ENCODE measurements at places on chromosomes 4 and X.

GRCh38 chrX:13598877-13599276, 29.5 kb downstream of the EGFL6 start:
- no peak for DNase-seq

GRCh38 chr4:125796138-125796537, 481.4 kb downstream of the FAT4 start:
- no peak for DNase-seq

DNA sequence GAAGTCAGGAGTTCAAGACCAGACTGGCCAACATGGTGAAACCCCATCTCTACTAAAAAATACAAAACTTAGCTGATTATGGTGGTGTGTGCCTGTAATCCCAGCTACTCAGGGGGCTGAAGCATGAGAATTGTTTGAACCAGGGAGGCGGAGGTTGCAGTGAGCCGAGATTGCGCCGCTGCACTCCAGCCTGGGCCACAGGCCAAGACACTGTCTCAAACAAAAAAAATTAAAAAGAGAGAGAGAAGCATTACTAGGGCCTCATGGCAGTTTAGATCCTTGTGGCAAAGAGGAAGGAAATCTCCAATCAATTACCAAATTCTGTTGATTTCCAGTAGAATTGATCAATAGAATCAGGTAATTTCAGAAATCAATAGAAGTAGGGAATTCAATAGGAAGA, 16.8 kb upstream of the SLC34A2 start:
- DNase-seq, result no peak

GRCh38 chr4:98861100-98861884, 67.6 kb downstream of the EIF4E start:
- DNase-seq, result no peak

- DNase-seq, result no peak
These were observed 25.7 kb downstream of the ACSL4 start for GRCh38 chrX:109707319-109707718.

DNA sequence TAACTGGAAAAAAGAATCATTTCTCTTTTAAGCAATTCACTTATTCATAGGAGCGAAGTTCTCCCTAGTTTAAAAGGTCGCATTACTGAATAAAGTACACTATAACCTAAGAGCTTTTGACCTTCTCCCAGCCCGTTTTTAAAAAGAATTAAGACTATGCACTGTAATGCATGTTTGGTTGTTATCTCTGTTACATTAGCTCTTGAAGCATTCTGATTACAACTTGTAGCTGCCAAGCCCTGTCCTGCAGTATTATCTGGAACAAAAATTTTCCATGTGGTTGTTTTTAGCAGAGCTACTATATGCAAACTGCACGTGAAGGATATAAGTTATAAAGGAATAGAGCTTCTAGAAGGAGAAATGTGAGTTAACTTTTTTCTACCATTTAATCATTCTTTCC, 8.1 kb downstream of the GAB1 start:
- no peak for DNase-seq

- DNase-seq, result no peak
These were observed 275.4 kb upstream of the PITX2 start for GRCh38 chr4:110898290-110898689.

- no peak for DNase-seq
These were observed 220.9 kb upstream of the SFRP2 start for GRCh38 chr4:154009788-154010187.

DNA sequence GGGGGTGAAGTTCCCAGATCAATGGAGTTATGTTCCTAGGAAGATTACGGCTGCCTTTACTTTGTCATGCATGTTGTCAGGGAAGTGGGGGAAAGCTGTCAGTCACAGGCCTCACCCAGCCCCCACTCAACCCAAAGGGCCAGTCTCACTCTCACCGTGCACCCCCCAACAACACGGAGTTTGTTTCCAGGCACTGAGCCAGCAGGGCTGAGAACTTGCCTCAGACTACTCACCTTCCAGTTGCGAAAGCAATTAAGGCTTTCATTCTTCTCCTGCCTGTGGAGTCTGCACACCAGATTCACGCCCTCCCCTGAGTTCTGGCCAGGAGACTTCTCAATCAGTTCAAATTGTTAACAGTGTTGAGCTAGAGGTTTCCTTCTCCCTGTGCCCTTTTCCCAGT, 114.3 kb downstream of the SH3BGRL start:
- no peak for DNase-seq

GRCh38 chr4:189084671-189085070, 856.0 kb upstream of the FRG1 start:
- DNase-seq, result no peak

- no peak for DNase-seq
These were observed 762.0 kb downstream of the GRID2 start for GRCh38 chr4:93065790-93066189.

DNA sequence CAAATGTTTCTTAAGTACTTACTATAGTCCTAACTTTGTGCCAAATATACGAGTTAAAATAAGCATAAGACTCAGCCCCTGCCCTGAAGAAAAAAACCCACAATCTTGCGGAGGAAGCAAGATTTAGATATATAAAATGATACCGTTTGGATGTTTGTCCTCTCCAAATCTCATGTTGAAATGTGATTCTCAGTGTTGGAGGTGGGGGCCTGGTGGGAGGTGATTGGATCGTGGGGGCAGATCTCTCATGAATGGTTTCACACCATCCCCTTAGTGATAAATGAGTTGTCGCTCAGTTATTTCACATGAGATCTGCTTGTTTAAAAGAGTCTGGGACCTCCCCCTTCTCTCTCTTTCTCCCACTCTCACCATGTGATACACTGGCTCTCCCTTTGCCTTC, 28.7 kb downstream of the EFHC2 start:
- no peak for DNase-seq

- DNase-seq, result no peak
These were observed 32.7 kb upstream of the MAGED1 start for GRCh38 chrX:51860679-51861078.

DNA sequence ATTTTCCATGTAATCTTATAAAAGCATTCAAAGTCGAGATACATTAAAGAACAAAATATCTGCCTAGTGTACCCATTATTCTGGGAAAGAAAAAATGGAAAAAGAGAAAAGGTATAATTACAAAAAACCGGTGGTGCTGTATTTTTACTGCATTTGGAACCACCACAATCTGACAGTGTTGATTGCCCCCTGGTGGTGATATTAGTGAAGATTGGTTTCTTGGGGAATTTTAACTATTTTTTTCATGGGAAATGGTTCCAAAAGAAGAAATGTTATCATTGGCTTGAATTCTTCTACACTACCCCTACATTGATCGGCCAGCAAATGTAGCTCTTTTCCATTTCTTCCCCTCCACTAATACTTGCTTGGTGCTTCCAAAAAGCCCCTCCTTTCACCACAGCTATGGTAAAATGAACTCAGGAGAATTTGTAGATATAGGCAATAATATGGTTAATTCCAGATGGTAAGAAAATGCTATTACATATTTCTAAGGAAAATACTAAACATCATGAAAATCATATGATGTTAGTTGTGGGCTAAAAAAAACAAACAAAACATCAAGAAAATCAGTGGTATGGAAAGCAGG, 50.0 kb downstream of the COX18 start:
- no peak for DNase-seq

DNA sequence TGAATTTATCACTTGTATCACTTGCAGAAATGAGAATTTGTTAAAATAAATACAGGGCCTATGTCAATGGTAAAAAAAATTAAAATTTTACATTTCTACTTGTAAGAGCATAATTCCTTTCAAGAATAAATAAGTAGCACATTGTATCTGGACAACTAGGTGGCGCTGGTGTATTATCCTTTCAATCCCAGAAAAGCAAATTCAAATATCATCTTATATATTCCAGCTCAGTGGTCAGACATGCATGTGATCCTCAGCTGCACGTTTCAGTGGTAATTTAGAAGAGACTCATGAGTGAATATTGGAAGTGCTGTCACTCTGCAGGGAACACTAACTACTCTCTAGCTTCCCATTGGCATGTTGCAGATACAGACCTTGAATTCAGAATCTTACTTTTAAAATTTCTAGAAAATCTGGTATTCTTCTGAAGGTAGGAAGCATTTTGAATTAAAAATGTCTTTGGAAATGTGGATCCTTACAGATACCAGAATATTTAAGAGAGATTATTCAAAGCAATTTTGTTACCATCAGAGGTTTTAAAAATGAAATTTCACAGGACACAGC, 1414.7 kb upstream of the TENM3 start:
- DNase-seq, result no peak

DNA sequence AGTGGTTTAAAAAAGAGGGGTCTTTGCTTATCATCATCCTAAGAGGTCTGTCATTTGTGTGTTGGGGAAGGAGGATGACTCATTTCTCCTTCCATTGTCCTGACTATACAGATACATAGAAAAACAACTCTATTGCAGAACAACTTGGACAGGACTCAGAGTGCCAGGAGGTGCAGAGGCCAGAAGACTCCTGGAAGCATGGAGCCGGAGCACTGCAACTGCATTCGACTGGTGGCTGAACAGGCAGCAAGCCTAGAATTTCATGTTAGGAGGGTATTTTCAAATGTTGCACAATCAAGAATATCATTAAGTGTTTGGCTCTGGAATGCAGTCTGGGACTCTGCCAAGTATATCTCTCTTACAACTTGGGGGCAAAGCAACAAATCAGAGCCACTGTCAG, 35.0 kb upstream of the MAML3 start:
- no peak for DNase-seq

DNA sequence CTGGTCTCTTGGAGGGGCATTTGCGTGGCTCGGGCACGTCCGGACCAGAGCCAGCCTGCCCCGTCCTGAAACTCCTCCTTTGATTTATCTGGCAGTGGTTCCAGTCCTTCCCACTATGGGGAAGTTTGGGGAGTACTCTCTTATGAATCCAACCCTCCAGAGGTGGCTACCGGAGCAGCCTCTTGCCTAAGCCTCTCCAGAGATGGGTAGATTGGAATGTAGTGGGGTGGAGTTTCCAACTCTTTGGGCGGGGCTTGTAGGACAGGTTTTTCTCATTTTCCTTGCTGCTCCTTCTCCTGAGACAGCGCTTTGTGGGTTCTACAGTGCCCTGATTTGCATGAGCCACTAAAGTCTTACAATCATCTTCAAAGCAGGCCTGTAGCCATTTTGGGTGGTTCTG, 60.1 kb upstream of the XAGE1B start:
- DNase-seq, result no peak

- no peak for DNase-seq
These were observed 60.5 kb upstream of the TRIM2 start for GRCh38 chr4:153143527-153144348.

DNA sequence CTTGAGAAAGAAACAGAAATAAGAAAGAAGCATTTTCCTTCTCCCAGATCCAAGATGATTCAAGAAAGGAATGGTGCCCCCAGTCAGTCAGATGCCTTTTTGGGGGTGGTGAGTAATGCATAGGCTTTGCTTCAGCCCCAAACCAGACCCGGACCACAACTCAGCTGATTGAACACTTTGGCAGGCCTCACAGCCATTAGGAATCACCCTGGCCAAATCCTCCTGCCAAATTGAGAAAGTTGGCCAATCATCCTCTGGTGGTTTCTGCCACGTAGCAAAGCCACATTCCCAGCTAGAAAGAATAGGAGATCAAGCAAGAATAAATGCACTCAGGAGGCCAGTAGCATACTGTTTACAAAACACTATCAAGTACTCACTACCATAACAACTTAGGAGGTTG, 33.7 kb downstream of the FRMD7 start:
- no peak for DNase-seq

DNA sequence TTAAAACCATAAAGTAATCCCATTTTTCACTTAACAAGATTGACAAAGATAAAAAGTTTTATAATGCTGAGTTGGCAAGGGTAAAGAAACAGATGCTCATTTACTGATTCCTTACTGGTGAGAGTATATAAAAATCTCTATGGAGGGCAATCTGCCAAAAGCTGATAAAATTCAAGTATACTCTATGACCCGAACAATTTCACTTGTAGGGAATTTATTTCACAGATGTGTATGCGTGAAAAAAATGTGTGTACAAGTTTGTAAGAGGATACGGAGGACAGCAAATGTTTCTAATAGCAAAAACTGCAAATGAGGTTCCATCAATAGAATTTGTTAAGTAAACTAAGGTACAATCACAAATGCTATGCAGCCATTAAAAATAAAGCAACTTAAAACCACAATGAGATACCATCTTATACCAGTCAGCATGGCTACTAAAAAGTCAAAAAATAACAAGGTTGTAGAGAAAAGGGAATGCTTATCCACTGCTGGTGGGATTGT, 23.4 kb downstream of the DHX15 start:
- no peak for DNase-seq

- no peak for DNase-seq
These were observed 186.0 kb downstream of the MGST2 start for GRCh38 chr4:139851639-139852038.

DNA sequence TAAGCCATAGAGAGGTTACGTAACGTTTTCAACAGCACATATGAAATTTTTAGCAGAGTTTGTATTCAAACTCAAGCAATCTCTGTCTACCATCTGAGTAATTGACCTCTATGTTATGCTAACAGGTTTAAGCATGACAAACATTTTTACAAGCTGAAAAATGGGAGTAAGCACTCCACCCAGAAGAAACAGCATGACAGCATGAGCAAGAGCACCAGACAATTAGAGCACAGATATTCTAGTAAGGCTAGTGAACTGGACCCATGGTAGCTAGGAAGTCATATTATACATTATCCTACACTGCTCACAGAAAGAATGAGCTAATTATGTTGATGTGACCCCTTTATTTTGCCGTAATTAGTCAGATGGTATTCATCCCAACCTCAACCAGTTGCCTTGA, 200.5 kb downstream of the PABPC4L start:
- DNase-seq, result no peak

DNA sequence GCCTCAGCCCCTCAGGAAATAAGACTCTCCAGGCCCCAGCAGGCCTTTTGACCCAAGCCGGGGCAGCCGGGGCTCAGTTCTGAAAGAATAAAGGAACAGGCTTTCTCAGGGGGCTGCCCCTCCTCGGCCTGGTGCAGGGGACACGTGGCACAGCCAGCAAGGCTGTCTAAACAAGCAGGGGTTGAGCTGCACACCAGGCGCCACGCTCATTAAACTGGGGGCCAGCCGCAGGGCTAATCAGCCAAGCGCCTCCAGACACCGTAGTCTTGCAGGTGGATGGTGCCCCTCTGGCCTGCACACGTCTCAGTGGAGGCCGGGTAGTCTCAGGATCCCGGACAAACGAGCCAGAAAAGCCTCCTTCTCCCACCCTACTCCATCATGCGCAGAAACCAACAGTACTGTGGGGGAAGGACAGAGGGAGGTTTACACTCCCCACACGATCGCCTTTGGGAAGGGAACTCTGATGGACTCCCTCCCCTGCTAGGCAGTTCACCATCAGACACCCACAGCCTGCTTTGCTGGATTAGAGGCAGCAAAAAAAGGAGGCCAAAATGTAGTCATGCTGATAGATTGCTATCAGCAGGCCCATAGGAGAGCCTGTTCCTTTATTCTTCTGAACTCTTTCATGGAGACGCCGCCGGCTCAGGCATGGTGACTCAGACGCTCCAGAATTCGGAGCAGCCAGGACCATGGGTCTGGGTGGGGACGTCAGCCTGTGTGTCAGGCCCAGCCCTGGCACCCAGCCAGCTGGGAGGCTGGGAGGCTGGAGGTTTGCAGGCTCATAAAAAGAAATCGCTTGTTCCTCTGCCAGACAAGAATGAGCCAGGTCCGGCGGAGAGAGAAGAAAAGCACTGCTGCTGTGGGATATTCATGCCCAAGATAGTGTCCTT, 342.4 kb downstream of the BCOR start:
- no peak for DNase-seq

- no peak for DNase-seq
These were observed 1494.5 kb downstream of the TECRL start for GRCh38 chr4:62914758-62915157.

- DNase-seq, result no peak
These were observed 94.8 kb downstream of the MID1 start for GRCh38 chrX:10525381-10526120.
